ENCODE measurements at places on chromosomes 2 and 18. TPM values are rescaled to one million over a fixed set of nuclear protein-coding genes. Genes with fewer than 3 reads are reported as not detected.

- H3K36me3 ChIP-seq, result no peaks in the 10 kb centered on the region
- H3K4me3 ChIP-seq, result no peak overlapping the region
- no peaks in the 10 kb centered on the region for H3K27me3 ChIP-seq
- H3K27ac ChIP-seq, result no peak overlapping the region
Measured at GRCh38 chr2:47964722-47965434, 58.6 kb upstream of the FBXO11 start.

The TCF4 gene
- 163 TPM for total RNA-seq

GRCh38 chr2:182924306-182924705 lies 57.9 kb upstream of the FRZB start:
- peaks cover 20% of the 10 kb centered on the region for H3K36me3 ChIP-seq
- H3K4me3 ChIP-seq, result no peak overlapping the region
- DNase-seq, result no peak
- no peak overlapping the region for H3K27ac ChIP-seq

GRCh38 chr2:190802129-190802528 lies 78.5 kb upstream of the GLS start:
- no peak overlapping the region for H3K4me3 ChIP-seq
- no peak for DNase-seq
- H3K36me3 ChIP-seq, result no peaks in the 10 kb centered on the region
- no peaks in the 10 kb centered on the region for H3K27me3 ChIP-seq

DNA sequence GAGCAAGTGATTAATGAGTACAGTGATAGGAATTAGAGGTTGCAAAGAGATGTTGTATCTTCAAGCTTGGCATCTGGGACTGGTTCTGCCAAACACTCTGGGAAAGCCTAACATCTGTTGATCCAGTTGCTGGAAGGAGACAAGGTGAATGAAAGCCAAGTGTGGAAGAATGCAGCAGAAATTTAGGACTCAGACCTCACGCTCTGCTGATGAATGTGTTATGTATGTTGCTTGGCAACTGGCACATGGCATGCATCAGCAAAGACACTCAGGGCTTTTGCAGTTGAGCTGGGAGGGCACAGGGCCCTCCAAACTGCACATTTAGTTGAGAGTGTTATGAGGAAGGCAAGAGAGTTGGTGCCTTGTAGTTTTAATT lies 105.5 kb downstream of the COLEC12 start:
- no peak overlapping the region for H3K27ac ChIP-seq
- H3K36me3 ChIP-seq, result no peaks in the 10 kb centered on the region
- DNase-seq, result no peak
- no peak overlapping the region for H3K4me3 ChIP-seq
